ENCODE measurements at places on chromosomes 1 and 21. TPM values are rescaled to one million over a fixed set of nuclear protein-coding genes. Genes with fewer than 3 reads are reported as not detected.
A peak's percentile ranks its signal among the peaks of the same experiment; 100 is the strongest.

- H3K27ac ChIP-seq: no peak overlapping the region
- peak; percentile 74 for DNase-seq
- H3K27me3 ChIP-seq: peaks cover 7% of the 10 kb centered on the region
- H3K4me1 ChIP-seq: peaks cover 6% of the 10 kb centered on the region
- H3K36me3 ChIP-seq: peaks cover 6% of the 10 kb centered on the region
Measured at GRCh38 chr1:63322944-63323864, 837 bp downstream of the FOXD3 start.

DNA sequence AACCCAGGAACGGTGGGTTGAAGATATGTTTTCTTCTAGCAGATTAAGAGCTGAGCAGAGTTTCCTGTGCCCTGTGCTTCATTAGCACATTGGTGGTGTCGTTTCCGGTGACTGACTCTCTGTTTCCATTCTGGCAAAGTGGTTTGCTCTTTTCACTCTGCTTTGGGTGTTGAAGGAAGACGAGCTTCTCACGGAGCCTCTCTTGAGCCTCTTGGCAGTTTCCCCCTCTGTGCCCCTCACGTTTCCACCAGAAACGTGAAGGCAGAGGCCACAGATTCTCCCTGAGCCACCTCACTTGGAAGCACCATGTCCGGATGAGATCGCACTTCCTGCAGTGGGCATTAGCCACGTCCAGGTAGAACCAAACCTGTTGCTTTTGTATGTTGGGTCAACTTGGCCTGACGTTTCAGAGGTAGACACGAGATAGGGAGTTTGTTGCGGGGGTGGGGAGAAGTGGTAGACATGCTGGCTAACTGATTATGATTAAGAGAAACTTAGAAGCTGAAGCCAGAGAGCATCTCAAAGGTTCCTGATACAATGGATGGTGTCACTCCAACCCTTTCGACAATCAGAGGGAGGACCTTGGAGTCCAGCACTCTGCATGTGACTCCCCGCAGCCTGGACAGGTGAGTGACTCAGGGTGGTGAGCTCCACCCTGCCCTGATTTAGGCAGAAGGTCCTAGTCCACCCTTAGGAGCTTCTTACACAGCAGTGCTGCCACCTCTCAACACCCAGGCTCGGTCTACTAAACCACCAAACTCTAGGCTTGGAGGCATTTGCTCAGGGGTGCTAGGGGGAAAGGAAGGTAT, at the start of gene LAX1:
TSS of gene LAX1 (plus strand) at position 155 of the 809 bp plus-strand sequence. CDS start at position 538, 383 bp downstream.
- H3K27ac ChIP-seq: no peak within 1 kb of the TSS
- no peaks in the 10 kb centered on the region for H3K27me3 ChIP-seq
- H3K4me3 ChIP-seq: no peak within 1 kb of the TSS
- DNase-seq: no peak
- H3K4me1 ChIP-seq: no peaks in the 10 kb centered on the region

The OR2G6 gene
- total RNA-seq: not detected

The ZC3H12A gene
- total RNA-seq: 6.7 TPM

The BROX gene
- 28.2 TPM for total RNA-seq
